ENCODE measurements at places on chromosomes 5 and 9.

- no peak for DNase-seq
Measured at GRCh38 chr9:131678499-131679111, 61.3 kb downstream of the RAPGEF1 start.

DNA sequence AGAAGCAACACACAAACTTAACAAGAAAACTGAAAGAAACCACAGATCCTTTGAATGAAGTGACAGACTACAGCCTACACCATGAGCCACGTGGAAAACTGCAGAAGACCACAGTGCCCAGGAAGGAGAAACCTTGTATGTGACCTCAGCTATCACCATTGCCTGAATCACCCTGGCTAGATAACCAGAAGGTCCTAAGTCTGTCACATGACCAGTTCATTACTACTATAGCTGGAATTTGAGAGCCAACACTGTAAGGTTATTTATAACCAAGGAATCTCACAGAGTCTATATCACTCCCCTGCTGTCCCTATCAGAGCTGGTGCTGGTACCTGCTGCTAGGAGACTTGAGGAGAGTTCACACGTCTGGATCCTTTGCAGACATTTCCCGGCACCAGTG is 90.3 kb upstream of the FBXL17 start:
- DNase-seq: no peak

GRCh38 chr5:163758283-163758711 is 252.9 kb downstream of the MAT2B start:
- DNase-seq: peak; percentile 78

DNA sequence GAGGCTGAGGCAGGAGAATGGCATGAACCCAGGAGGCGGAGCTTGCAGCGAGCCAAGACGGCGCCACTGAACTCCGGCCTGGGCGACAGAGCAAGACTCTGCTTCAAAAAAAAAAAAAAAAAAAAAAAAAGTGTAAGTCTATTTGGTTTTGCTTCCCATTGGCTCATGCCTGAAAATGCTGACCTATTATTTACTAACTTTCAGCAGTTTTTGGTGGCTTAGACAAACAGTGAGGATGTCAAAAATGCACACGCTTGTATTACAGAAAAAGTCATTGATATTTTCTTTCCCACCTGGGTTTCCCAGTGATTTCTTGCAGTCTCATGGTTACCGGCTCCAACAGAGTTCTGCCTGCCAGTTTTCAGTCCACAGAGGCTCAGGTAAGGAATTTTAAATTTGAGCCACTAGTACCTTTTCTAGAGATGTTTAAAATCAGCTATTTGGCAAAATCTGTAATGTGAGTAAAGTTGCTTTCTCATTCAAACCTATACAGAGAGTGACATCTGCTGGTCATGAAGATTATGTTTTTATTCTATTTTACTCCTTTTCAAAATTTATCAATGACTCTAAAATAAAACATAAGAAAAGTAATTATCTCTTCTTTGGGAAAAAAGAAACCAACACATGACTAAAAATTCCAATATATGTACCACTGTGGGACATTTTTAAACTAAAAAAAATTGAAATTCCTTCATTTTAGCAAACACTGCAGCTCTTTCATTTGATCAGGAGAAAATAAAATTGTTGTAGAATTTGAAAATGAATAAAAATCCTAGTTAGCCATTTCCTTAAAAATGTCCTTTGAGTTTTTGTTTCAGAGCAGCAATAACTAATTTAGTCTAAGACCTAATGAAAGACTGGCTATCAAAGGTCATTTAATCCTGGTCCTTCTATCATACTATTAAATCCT is 8.8 kb downstream of the FAM200C start:
- DNase-seq: peak; percentile 41

GRCh38 chr9:84296146-84296843 is 44.3 kb downstream of the SLC28A3 start:
- no peak for DNase-seq

DNA sequence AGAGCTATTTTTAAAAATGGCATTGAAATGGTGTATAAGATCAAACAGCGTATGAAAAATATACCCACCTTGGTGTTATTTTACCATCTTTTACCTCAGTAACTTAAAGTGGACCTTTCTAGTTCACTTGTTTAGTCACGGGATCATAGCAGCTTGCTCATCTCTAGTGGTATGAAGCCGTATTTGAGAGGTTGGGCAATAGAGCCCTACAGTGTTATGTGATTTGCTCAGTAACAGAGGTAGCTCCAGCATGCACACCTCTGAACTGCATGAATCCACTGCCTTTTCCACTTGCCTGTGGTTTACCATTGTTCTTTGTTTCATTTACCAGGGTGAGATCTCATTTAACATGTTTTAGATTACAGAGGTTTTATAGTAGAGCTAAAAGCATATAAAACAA is 134.4 kb downstream of the ATG10 start:
- DNase-seq: no peak
